Activated CD4-positive, alpha-beta T cell treated with anti-CD3 and anti-CD28 coated beads, Interleukin-10, Interleukin-2, amounts not matched to agents 100 ng/mL and 50 ng/mL, durations not matched to agents 16 hours and 8 hours (primary cell): ENCODE measurements at places on chromosomes 3 and 15.

- DNase-seq: no peak
Measured at GRCh38 chr3:117118604-117119003, 409.0 kb downstream of the TUSC7 start.

DNA sequence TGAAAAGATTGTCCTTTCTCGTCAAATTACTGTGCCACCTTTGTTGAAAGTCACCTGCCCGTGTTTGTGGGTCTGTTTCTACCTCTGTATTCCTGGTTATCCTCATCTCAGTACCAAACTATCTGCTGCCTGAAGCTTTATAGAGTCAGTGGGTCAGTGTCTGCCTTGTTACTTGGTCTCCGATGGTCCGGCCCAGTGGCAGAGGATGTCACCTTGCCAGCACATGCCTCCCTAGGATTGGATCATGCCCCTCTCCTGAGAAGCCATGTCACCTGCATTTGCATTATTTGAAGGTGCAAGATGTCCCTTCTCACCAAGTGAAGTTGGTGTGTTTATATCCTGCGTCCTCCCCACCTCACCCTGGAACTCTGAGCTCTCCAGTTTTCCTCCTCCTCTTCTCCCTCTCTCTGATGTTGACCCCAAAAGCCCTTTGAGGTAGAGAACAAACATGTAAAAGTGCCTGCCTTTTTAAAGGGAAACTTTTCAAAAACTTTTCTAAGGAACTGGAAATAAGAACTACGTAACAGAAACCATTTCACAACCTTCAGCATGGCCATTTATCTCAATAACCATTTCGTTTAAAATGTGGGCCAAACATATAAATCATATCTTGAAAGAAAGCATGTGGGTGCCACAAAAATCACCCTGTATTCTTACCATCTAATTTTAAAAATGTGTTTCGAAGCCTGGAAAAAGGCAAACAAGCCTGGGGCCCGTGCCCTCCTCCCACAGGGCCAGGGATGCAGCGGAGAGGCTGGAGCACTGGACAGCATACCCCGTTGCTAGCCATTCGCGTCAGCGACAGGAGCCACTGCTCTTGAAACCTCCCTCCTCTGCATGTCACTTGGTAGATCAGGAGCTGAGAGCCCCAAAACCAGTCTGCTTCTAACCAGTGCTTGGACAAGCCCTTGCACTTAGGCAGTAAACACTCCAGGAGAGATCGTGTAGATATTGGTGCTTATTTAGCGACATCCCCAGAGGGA, 102.1 kb downstream of the VGLL4 start:
- DNase-seq: no peak

GRCh38 chr3:16295298-16295890, 30.4 kb downstream of the OXNAD1 start:
- no peak for DNase-seq

DNA sequence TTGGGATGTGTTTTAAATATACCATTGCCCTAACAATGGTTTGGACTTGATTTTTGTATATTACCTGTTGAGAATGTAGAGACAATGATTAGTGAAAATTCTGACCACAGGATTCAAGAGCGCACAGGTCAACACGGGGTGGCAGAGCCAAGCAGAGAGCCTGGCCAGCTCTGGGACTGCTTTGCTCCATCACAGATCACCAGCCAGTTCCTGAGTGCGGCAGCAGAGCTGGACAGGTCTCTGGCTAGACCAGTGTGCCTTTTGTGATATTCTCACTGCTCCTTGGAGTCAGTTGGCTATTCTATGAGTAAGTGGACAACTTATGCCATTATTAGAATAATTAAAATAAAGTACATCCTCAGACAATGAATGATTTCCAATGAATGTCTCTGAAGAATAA, 351.2 kb upstream of the ATP10A start:
- DNase-seq: no peak

DNA sequence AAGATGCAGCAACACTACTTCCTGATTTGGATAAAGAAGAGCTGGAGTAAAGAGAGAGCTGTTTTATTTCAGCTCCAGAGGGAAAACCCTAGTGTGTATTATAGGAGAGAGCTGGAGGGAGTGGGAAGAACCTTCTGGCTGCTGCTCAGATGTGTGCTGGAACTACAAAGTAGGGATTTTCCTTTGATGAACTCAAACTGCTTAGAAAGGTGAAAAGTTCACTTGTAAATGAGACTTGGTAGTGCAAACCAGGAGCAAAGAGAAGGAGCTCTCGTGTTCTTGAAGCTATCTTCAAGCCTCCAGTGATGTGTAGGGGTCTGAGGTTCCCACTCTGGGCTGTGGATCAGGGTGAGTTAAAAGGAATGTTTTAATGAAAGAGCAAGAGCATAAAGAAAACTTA, 110.4 kb downstream of the EDEM1 start:
- no peak for DNase-seq

GRCh38 chr15:33031324-33031821, 163.1 kb downstream of the FMN1 start:
- DNase-seq: no peak

DNA sequence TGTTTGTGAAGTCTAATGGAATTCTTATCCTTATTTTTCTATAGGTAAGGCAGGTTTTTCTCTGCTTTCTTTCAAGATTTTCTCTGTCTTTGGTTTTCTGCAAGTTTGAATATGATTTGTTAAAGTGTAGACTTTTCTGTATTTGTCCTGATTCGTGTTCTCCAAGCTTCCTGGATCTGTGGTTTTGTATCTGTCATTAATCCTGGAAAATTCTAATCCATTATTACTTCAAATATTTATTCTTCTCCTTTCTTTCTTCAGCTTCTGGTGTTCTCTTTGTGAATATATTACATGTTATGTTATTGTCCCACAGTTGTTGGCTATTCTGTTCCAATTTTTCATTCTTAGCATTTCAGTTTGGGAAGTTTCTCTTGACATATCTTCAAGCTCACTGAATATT, 76.4 kb downstream of the PDCD6IP start:
- DNase-seq: no peak

GRCh38 chr3:78304115-78304514, 1264.2 kb downstream of the ROBO2 start:
- no peak for DNase-seq

DNA sequence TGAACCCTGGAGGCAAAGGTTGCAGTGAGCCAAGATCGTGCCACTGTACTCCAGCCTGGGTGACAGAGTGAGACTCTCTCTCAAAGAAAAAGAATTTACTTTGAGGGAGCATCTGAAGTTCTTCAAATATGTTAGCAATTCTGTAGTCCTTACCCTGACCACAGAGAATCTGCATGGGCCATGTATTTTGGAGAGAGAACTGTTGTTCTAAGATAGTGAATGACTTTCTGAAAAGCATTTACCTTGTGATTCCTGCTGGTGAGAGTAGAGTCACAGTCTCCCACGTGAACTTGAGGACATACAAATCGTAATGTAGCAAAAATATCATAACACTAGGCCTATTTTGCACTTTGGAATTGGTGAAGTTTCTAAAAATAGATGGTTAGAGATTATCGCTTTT, 3.9 kb downstream of the BRK1 start:
- DNase-seq: no peak

DNA sequence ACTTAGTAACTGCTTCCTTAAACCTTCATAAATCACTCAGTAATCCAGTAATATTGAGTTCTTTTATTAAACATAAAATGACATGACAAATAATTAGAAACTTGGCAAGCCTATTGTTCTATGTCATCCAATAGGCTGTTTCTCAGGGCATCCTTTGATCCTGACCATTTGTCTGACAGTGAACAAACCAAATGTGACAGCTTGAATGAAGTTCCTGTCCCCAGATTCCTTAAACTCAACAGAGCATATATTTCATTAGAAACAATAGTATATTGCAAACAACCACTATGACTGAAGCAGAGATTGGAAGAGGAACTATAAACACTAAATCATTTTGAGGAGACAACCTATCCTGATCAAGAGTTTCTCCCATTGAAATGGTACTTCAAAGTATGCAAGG, 113.6 kb upstream of the MDFIC2 start:
- no peak for DNase-seq

DNA sequence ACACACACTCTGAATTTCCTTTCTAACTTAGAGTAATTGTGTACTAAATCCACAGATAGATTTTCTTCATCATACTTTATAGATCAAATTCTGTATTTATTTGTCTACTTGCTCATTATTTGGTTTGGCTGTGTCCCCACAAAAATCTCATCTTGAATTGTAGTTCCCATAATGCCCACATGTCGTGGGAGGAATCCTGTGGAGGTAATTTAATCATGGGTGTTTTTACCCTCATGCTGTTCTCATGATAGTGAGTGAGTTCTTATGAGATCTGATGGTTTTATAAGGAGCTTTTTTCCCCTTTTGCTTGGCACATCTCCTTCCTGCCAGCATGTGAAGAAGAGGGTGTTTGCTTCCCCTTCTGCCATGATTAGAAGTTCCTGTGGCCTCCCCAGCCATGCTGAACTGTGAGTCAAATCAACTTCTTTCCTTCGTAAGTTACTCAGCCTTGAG, 198.3 kb upstream of the TGFBR2 start:
- no peak for DNase-seq

GRCh38 chr3:126441256-126441880, 34.3 kb downstream of the ZXDC start:
- DNase-seq: no peak

GRCh38 chr3:145704020-145704419, 457.0 kb downstream of the PLOD2 start:
- no peak for DNase-seq

GRCh38 chr15:48559285-48559684, 86.2 kb downstream of the FBN1 start:
- DNase-seq: no peak

GRCh38 chr3:120071259-120071658, 23.0 kb downstream of the GSK3B start:
- DNase-seq: no peak

GRCh38 chr3:39849992-39850715, 40.7 kb downstream of the MYRIP start:
- no peak for DNase-seq

- no peak for DNase-seq
Measured at GRCh38 chr3:127740136-127740915, 67.6 kb downstream of the ABTB1 start.

DNA sequence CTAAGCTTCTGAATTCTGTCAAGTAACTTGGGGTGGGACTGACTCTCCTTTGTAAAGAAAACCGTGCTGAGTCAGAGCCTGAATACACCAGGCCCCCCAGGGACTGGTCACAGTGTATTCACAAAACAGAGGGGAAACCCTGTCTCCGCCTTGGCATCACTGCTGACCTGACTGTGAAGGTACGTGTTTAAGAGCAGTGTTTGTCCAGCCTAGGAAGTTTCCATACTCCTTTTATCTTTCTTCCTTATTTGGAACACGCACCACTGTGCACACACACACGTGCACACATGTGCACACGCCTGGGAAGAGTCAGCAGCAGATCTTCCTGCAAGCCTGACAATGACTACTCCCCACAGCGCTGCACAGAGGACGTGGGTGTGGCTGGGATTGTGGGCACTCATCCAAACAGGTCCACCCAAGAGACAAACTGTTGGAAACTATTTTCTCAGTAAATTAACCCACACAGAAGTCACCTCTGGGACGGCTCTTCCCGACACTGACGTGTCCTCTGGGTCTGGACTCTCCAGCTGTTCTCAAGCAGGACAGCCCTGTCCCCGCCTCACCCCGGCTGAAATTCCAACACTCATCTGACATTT, 87.7 kb downstream of the ATP10A start:
- DNase-seq: no peak

GRCh38 chr3:186962445-186962844, 32.1 kb downstream of the ST6GAL1 start:
- no peak for DNase-seq

DNA sequence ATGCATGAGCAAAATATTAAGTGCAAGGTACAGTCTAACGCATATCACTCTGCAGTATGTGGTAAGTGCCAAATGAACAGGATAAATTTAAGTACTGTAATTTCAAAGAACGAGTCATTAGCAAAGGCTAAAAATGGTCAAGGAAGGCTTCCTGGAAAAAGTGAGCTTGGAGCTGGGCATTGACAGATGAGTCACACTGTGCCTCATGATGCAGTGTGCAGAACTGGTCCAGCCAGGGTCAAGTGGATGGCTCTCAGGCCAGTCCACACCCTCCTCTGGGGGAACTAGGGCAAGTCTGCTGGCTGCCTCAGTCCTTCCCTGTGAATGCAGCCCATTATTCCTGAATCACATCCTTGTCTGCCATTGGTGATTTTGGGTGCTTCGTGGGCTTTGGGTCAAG, 76.3 kb downstream of the CACNA1D start:
- no peak for DNase-seq

DNA sequence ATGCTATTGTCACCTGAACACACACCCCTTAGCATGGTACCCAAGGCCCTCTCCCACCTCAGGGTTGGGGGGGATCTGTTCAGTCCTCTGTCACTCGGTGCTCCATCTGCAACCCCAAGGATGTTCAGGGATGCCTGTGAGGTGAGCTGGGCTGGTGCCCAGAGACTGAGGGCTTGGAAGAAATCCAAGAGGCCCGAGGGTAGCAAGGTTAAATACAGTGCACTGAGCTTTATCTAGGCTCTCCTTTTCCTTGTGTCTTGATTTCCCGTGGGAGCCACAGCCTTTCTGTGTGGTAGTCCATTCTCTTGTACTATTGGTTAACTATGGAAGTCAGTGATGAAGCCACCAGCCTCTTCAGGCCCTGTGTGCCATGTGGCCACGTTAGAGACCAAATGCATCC, 18.7 kb upstream of the WNT5A start:
- no peak for DNase-seq

GRCh38 chr3:67388738-67389137, 265.7 kb downstream of the SUCLG2 start:
- DNase-seq: no peak

GRCh38 chr3:15321349-15321748, 11.0 kb downstream of the SH3BP5 start:
- DNase-seq: no peak

DNA sequence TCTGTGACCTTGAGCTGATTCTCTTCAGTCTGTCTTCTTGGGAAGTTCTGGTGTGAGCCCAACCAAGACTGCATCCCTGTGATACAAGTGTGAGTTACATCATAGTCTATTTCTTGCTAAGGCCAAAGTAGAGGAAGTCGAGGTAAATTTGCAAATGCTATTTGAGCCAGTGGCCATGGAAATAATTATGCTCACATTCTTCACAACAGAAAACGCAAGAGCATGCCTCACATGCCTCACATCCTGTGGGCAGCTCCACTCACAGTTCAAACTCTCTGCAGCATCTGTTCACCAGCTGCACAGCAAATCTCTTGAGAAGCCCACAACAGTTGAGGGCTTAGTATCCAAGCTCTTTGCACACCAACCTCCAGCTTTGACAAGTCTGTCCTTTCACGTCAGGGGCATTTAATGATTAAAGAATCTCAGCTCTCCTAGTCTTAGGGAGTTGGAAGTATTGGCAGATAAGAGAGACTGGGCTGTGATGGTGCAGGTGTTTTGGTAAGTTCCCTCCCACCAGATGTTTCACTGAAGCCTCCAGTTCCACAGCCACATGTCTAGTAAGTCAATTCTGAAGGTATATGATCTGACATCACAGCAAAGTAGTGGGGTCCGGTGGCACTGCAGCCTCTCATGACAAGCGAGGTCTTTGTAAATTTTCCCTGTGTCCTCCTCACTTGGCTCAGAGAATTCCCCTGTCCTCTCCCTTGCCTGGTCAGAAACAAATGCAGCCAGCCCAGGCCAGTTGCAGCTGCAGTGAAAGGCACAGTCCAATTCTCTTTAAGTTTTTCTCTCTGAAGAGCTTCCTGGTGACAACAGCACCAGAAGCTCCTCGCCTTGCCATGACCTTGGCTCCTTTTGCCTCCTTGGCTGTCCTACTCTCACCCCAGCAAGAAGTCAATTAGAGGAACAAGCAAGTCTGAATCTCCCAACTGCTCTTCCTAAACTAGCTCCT, 166.1 kb downstream of the SSR3 start:
- no peak for DNase-seq

GRCh38 chr3:57992452-57993213, 15.6 kb upstream of the FLNB start:
- no peak for DNase-seq
